ENCODE measurements at places on chromosomes 2 and 18.

- DNase-seq, result no peak
Measured at GRCh38 chr2:127610561-127610960, 35.4 kb upstream of the GPR17 start.

GRCh38 chr2:106113361-106113966, 80.6 kb downstream of the UXS1 start:
- DNase-seq, result no peak

DNA sequence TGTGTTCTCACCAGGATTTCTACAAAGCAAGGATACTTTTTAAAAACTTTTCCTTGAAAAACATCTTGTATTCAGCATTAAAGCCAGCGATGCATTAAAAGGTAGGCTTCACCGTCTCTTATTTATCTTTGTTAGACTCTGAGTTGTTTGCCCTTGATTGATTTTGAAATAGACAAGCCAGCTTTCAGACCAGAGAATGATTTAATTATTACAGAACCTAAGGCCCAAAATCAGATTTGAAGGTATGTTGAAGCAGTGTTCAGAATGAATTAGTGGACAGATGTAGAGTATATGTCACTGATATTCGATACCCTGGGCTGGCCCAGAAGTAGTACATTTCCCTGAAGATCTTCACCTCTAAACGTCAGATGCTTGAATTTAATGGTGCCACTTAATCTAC, 136.4 kb downstream of the THSD7B start:
- DNase-seq, result no peak

DNA sequence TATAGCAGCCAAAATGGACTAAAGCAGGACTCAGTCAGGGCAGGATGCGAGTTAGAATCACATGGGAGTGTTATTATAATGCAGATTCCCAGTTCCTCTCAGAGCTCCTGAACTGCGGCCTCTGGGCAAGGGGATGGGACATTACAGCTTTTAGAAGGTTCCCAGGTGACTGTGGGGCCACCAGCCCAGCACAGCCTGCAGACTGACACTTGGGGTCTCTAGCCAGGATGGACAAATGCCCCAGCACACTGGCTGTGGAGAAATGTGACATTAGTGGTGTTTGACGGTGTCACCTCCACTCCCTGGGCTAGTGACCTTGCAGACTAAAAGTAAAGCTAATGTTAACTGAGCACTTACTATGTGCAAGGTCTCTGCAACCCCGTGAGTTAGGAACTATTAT, 238.0 kb upstream of the HS6ST1 start:
- DNase-seq, result no peak

GRCh38 chr2:120669121-120669952, 66.3 kb upstream of the GLI2 start:
- no peak for DNase-seq

DNA sequence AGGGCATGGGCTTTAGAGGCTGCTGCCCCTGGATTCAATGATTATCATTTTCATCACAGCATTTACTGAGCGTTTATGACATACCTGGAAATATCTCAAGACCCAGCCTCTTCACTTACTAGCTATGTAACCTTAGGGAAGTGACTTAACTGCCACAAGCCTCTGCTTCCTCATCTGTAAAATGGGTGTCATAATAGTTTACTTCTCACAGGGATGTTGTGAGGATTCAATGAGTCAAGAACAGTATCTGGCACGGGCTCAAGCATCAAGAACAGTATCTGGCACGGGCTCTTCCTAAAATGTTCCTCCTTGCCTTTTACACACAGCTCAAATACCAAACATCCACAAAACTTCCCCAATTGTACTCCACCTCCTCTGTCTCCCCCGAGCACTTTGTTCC, 31.4 kb downstream of the LGALSL start:
- no peak for DNase-seq

GRCh38 chr2:222311319-222311977, 12.7 kb upstream of the PAX3 start:
- no peak for DNase-seq

DNA sequence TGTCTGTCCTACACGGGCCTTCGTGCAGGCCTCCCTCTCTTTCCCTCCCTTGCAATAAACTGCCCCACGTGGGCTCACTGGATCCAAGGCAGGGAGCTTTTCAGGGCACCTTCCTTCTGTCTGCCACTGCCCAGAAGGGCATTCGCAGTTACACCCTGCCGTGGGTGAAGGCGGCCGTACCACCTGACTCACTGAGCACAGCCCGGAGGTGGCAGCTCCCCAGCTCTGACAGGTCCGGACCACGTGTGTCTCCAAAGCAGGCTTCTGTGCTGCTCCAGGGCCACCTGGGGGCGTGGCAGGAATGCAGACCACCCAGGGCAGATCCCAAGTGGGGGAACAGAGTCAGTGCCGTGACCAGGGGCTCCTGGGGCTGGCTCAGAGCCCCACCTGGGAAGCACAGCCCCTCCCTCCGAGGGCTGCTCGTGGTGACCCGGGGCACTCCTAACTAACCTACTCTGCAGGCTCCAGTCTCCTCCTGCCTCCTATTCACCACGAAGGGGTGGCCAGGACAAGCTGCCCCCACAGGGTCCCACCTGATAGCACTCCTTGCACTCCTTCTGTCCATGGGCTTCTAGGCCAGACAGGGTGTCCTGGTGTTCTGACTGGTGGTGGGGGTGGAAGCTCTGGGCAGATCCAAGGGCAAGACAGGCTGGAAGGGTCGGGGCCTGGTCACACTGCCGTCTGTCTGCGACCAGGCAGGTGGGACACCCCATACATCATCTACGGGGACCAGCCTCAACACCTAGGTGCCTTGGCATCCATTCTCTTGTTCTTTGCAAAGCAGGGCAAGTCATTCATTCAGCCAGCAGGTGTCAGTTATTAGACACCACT, 9.7 kb downstream of the SNED1 start:
- DNase-seq, result no peak

- no peak for DNase-seq
Measured at GRCh38 chr2:233706720-233707119, 6.0 kb upstream of the UGT1A5 start.

- no peak for DNase-seq
Measured at GRCh38 chr2:237281836-237282306, 132.1 kb downstream of the COL6A3 start.

DNA sequence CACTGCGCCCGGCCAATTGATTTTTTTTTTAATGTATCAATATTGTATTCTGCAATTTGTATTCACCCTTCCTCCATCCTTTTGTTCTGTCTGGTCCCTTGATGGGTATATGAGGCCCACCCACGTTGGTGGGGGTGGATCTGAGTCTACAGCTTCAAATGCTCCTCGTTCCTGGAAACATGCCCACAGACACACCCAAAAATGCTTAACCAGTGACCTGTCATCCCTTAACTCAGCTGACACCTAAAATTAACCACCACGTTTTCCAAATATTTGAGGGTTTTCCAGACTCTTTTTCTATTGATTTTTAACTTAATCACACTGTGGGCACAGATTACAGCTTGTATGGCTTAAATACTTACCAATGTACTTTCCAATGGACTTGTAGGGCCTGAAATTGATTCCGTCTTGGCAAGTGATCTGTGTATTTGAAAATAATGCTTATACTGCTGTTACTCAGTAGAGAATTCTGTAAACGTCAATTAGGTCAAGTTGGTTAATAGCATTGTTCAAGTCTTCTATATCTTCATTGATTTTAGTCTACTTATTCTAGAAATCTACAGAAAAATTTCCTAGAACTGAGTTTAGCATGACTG, 34.4 kb upstream of the CYP27C1 start:
- DNase-seq, result no peak
